ENCODE measurements at places on chromosomes 7 and 10.

DNA sequence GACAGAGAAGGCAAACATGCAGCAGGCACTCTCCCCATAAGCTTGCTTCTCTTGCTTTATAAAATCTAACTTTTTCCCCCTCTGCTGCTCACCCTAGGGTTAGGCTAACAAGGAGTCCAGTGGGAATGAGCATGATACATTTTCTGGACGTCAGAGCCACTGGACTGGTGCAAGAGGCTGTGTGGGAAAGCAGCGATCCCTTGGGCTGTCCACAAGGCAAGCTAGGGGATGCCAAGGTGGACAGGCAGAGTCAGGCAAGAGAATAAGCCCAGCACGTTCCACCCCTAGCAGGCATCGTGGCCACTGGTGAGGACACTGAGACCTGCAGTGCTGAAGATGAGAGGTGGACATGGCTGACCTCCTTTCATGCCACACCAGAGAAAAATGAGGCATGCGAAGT, 290.9 kb upstream of the ZMIZ1 start:
- no peak for DNase-seq

GRCh38 chr7:77687100-77687746, 9.0 kb upstream of the RSBN1L start:
- DNase-seq, result no peak

DNA sequence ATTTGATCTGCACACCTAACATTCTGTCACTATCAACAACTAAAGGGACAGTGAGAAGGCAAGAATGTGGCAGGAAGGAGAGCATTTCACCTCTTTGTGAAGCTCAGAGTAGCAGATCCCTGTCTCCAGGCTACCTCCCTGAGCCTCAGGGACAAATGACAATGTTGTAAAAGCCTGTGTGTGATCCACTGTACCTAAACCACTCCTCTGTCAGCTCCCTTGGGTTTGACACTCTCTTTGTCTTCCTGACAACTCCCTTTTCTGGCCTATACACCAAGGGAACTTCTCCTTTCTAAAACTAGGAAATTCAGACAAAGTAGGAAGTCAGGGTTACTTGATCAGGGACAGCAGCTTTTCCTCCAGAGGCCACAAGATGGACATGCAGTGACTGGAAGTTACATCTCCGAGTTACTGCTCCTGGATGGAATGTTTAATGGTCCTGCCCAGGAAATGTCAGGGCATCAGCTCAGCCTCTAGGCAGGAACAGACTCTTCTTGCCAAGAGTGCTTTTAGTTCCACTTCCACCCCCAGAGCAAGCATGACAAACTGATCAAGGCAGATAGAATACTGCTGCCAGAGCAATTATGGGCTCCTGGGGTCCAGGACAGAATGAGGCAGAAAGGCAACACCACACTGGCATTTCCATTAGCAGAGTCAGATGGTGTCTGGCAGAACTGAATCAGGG, 1014.5 kb upstream of the LRRTM3 start:
- no peak for DNase-seq

DNA sequence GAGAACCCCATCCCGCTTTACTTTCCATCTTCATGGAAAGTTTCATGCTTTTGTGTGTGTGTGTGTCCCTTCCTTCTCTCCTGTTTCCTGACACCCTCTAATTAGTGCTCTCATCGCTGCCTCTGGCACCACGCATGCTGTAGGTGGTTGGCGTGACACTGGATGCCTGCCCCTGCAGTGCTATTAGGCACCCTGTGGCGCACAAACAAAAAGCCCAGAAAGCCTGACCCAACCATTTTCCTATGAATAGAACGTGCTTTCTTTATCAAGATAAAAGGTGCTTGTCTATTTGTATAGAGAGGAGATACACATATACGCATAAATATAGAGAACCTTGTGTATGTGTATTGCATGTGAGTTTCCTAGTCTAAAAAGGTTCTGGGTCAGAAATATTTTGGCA, 120.8 kb upstream of the CDCA7L start:
- no peak for DNase-seq

GRCh38 chr7:23964715-23965114, 254.7 kb downstream of the STK31 start:
- DNase-seq, result no peak

GRCh38 chr10:36344240-36345174, 702.4 kb upstream of the FZD8 start:
- no peak for DNase-seq

DNA sequence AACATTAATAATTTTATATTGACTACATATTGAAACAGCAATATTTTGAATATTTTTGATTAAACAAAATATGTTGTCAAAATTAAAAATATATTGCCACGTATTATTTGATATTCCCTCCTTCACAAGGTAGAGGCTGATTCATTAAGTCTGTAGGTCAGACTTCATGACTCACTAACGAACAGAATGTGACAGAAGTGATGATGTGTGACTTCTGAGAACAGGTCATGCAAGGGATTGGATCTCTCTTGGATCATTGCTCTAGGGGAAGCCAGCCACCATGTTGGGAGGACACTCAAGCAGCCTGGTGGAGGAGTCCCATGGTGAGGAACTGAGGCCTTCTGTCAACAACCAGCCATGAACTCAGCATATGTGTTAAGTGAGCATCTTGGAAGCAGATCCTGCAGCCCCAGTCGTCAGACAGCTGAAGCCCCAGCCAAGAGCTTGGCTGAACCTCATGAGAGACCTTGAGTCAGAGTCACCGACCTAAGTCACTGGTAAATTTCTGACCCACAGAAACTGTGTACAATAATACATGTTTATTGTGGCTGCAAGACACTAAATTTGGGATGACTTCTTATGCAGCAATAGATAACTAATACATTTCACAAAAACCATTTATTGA, 66.6 kb downstream of the HTR5A start:
- DNase-seq, result no peak

GRCh38 chr7:44561962-44562621, 11.6 kb downstream of the DDX56 start:
- DNase-seq, result no peak

GRCh38 chr7:140685407-140686087, 11.0 kb upstream of the NDUFB2 start:
- DNase-seq, result no peak

DNA sequence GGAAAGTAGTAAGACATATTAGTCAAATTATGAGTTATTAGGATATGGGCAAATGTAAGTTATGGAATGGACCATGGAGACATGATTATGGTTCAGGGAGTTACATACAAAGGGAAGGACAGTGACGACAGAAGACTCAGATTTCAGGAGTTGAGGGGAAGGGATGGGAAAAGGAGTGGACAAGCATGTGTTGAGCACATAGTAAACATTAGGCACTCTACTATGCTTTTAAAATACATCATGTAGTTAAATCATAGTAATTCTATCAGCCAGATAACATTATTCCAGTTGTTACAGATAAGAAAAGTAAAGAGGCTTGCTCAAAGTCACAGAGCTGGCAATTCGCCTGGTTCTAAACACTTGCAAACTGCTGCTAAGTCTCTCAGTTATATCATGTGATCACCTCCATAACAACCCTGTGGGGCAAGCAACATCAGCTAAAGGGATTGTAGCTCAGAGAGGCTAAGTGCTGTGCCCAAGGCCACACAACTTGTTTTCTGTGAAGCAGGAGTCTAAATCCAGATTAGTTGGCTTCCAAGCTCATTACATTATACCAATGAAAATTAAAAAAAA, 115.2 kb upstream of the MDFIC start:
- DNase-seq, result no peak

GRCh38 chr10:52597189-52597863, 175.3 kb downstream of the MBL2 start:
- no peak for DNase-seq

GRCh38 chr10:33150146-33150545, 184.3 kb downstream of the NRP1 start:
- no peak for DNase-seq

DNA sequence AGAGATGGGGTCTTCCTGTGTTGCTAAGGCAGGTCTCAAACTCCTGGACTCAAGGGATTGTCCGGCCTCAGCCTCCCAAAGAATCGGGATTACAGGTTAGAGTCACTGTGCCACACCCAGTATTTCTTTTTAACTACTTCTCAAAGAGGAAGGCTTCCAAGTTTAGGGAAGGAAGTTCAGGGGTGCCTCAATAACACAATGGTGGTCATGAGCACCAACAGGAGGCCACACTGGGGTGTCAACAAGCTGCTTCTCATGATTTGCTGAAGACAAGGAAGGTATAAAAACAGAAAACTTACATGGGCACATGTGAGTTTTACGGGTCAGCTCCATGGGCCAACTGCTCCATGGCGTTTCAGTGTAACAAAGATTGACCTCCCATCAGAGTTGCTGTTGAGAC, 160.5 kb downstream of the TNS3 start:
- no peak for DNase-seq

GRCh38 chr10:133456041-133456951, 2.6 kb downstream of the SCART1 start:
- no peak for DNase-seq

- no peak for DNase-seq
These were observed 36.8 kb downstream of the CUX1 start for GRCh38 chr7:101854084-101854865.

DNA sequence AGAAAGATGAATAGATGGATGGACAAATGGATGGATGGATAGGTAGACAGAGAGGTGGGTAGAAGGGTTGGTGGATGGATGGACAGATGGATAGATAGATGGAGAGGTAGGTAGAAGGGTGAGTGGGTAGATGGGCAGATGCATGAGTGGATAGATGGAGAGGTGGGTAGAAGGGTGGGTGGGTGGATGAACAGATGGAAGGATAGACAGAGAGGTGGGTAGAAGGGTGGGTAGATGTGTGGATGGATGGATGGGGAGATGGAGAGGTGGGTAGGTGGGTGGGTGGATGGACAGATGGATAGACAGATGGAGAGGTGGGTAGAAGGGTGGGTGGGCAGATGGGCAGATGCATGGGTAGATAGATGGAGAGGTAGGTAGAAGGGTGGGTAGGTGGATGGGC, 10.9 kb upstream of the ASB10 start:
- no peak for DNase-seq

GRCh38 chr7:94655848-94656657, at the start of gene SGCE:
SGCE (minus strand) TSS chr7:94656133; CDS start chr7:94656098, 35 bp downstream.
- no peak for DNase-seq

DNA sequence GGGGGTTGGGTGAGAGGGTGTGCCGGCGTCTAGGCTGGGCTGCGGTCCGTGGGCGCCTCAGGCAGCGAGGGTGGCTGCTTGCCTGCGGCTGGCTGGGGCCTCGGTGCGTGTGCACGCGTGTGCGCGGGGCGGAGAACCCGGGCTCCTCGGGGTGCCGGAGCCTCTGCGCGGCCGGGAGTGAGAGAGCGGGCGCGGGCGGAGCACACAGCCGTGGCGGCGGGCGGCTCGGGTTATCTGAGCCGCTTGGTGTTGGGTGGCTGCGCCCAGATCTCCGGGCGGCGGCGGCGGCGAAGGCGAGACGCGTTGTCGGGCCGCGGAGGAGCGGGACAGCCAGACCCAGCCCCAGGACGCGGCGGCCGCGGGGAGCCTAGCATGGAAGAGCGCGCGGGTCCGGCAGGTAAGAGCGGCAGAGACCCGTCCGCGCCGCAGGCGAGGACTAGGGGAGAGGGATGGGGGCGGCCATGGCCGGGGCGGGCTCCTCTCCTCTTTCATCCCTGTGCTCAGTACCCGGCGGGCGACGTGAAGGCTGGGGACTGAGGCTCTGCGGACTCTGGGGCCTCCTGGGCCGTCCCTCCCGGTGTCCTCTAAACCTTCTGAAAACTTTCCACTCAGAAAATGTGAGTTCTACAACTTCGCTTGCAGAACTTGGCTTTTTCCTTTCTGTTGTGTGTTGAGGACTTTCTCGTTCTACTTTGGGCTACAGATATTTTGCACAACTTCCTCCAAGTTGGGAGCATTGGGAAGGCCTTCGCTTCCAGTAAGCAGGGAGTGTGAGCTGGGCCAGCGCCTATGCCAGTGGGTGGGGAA, 9.8 kb upstream of the PAX2 start:
- no peak for DNase-seq

GRCh38 chr10:85548034-85548433, 818.6 kb downstream of the GRID1 start:
- DNase-seq, result no peak

DNA sequence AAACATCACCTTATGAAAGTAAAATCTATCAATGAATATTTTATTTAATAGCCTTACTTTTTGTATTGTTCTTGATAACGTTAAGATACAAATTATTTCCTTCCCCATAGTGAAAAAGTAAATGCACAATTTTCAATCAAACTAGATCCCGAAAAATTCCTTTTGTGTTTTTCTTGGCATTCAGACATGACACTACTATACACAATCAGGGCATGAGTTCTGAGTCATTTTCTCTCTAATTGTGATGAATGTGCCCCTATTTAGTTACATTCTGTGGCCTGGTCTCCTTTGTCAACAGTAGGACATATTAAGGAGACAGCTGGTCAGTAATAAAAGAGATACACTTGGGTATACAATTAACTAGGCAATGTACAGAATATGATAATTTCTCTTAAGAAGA, 19.8 kb downstream of the COL1A2 start:
- DNase-seq, result no peak

DNA sequence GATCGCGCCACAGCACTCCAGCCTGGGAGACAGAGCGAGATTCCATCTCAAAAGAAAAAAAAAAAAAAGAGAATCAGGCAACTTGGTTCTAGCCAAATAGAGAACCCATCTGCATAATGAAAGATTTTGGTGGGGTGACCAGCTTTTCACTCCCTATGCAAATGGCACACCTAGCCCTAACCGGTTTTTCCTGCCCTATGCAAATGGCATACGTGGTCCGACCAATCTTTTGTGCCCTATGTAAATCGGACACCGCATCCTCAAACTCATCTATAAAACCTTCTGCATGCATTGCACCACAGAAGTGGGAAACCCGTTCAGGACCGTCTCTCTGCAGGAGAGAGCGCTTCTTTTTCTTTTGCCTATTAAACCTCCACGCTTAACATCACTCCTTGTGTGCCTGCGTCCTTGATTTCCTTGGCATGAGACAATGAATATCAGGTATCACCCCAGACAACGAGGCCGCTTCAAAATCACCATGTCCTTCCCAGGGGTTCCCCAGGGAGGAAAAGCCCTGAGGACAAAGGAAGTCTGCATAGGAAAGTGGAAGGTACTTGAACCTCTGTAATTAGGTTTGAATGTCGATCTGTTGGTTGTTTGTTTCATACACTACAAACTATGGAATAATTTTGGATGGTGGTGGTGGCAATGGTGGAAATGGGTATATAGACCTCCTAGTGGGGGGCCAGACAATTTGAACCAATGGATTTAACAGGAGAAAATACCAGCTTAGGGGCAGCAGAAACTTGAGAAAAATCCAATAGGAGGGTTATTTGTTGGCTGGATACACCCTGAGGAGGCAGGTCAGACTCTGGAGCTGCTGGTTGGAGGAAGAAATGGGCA, 396.2 kb downstream of the TYW1 start:
- no peak for DNase-seq

DNA sequence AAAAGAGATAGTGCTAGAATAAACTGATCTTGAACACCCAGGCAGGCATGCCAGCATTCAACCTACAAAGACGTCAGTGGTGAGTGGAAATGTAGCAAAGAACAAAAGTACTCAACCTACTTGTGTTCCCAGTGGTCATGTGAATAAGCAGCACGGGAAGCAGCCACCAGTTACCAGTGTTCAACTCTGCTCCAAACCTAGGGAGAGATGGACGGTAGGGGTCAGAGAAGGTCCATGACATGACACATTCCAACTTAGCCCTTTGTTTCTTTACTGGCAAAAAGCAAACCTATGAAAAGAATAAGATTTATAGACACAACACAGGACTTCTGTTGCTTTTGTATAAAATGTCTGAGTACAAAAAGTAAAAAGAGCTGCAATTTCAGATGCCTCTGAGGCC, 511.4 kb downstream of the XPNPEP1 start:
- DNase-seq, result no peak

Measured in thoracic aorta (tissue), 2 donors.